ENCODE measurements at places on chromosomes 1 and 21.

DNA sequence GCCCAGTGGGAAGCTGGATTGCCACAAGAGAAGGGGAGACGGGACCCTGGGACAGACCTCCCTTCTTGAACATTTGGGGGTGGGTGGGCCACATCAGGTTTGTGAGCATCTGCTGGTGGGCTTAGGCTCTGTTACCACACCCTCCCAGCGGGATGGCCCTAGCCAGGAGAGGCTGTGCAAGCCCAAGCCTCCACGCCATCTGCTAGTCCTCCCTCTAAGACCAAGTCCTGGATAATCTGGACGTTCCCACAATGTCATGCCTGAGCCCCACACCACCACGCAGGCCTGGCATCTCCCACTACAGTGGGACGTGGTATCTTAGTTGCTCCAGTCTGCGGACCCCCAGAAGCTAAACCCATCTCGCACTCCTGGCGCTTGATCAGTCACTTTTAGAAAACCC lies 3.7 kb upstream of the IBA57 start:
- DNase-seq: no peak

GRCh38 chr1:2961081-2961480 lies 60.2 kb upstream of the ACTRT2 start:
- no peak for DNase-seq

DNA sequence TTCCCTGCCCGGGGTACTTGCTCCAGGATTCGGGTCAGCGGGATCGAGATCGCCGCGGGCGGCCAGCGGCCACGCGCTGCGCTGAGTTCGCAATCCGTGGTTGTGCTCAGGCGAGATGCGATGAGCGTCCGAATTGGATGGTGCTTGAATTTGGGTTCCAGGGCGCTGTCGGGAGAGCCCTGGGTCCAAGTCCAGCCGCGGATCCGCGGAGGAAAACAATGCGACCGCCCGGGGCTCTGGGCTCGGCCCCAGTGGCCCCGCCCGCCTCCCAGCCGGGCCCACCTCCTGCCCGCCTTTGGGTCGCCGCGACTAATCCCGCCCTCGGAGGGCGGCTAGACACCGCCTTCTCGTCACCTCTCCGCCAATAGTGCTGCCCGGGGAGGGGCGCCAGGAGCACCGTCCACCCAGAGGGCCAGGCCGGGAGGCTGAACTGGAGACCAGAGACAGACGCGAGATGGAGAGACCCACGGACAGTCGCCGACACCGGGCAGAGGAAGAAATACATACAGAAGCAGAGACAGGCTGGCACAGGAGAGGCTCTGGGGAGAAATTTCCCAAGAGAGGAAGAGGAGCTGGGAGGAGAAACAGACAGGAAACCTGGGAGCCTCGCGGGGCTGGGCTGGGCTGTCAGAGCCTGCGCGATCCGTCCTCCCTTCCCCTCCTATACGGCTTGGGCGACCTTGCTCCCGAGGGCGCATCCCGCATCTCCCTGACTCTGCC lies at the start of gene SEMA6C:
SEMA6C (minus strand) TSS at position 220 of the 720 bp plus-strand sequence. CDS start 4,010 bp downstream, outside the sequence.
- peak; percentile 87 for DNase-seq

- no peak for DNase-seq
Observed at GRCh38 chr1:218642033-218642948, 297.2 kb downstream of the TGFB2 start.

- no peak for DNase-seq
Observed at GRCh38 chr1:46205791-46206190, 2.7 kb downstream of the LURAP1 start.

DNA sequence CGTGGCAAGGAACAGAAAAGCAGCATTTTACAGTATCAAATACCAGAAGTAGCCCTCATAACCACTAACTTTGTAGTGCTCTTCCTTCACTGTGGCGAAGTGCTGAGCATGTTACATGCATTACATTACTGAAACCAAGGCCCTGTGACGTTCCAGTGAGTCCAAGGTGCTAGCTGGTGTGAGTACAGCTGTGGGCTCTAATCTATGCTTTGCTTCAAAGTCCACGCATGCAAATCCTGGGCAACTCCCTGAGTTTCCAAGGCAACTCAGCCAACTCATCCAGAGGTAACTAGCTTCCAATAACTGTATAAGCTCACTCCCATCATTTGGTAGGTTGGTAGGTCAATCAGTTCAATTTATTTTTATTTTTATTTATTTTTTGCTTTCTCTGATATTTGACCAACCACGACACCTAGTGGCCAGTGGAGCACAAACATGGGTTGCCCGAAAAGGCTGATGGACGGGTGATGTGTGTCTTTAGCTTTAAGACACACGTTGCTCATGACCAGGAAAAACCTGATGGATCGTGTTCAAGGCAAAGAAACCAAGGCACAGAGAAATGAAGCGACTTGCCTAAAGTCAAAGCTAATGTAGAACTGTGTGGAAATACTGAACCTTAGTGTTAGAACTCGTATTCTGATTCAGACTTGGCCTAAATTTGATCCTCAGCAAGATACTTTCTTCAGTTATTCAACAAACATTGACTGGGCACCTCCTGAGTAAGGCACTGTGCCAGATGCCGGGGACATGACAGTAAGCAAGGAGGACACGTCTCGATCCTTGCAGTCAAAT lies 73.0 kb downstream of the GNG12 start:
- DNase-seq: peak; percentile 33

- no peak for DNase-seq
Observed at GRCh38 chr21:33067043-33067442, 2.9 kb upstream of the OLIG1 start.

Measured in hypothalamus (tissue), 51 donors.